ENCODE measurements at places on chromosomes 12 and 14. TPM values are rescaled to one million over a fixed set of nuclear protein-coding genes. Genes with fewer than 3 reads are reported as not detected.

The STAB2 gene
- total RNA-seq, result 2.3 TPM

The RDH16 gene
- 0.24 TPM for total RNA-seq

The TMEM179 gene
- total RNA-seq, result not detected

The SLCO1A2 gene
- total RNA-seq, result not detected

The SELPLG gene
- 3.6 TPM for total RNA-seq

The MYH6 gene
- total RNA-seq, result 0.07 TPM

The RNFT2 gene
- 4.3 TPM for total RNA-seq

The KRT2 gene
- total RNA-seq, result not detected

DNA sequence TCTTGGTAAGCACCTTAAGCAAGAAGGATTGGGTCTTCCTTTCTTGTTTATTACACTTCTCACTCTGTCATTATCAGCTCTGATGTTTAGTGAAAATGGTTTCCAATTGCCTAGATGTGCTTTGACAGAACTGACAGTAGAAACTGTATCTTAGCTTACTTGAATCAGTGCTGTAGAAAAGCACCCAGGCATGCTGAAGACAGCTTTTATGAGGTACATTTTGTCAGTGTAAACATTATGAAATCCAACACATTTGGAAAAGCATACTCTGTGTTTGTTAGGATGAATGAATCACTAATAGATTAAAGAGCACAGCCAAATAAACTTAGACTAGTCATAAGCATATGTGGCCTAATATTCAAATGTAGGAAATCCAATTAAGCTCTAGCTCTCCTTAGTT, 290.2 kb upstream of the NPAS3 start:
- DNase-seq, result no peak
- no peaks in the 10 kb centered on the region for H3K4me1 ChIP-seq
- no peaks in the 10 kb centered on the region for H3K27me3 ChIP-seq
- H3K4me3 ChIP-seq, result no peak overlapping the region
- H3K36me3 ChIP-seq, result no peaks in the 10 kb centered on the region

GRCh38 chr12:44833561-44833960, 42.6 kb downstream of the NELL2 start:
- no peaks in the 10 kb centered on the region for H3K36me3 ChIP-seq
- DNase-seq, result no peak
- no peaks in the 10 kb centered on the region for H3K27me3 ChIP-seq
- no peaks in the 10 kb centered on the region for H3K4me1 ChIP-seq

GRCh38 chr12:46609674-46610073, 216.1 kb downstream of the SLC38A4 start:
- no peak for DNase-seq
- H3K36me3 ChIP-seq, result no peaks in the 10 kb centered on the region
- no peaks in the 10 kb centered on the region for H3K27me3 ChIP-seq
- H3K4me1 ChIP-seq, result peaks cover 9% of the 10 kb centered on the region

DNA sequence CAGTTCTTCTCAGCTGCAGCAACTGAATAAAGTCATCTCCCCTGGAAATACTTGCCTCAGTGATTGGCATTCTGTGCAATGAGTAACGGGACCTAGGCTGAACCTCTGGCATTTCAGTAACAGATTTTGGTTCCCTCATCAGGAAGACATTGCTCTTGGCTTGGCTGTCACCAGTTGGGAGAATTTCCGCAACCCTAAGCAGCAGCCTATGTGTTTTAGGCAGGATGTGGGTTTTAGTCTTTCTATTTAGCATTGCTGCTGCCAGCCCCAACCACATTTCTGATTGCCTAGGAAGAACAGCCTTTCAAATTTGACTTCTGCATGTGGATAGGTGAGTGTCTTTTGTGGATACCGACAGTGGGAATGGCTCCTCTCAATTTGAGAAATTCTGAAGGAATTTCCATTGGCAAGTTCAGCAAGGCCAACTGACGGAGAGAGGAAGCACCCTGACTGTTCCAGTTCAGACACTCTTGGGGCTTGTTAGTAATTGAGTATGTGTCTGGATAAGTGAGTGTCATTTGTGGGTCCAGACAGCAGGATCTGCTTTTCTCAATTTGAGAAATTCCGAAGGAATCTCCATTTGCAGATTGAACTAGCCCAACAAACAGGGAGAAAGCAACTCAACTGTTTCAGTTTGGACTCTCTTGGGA, 19.0 kb upstream of the CLEC2A start:
- no peaks in the 10 kb centered on the region for H3K27me3 ChIP-seq
- H3K4me3 ChIP-seq, result no peak overlapping the region
- H3K4me1 ChIP-seq, result no peaks in the 10 kb centered on the region
- no peak overlapping the region for H3K27ac ChIP-seq
- no peak for DNase-seq
- no peaks in the 10 kb centered on the region for H3K36me3 ChIP-seq

GRCh38 chr12:128818065-128819022, 5.4 kb downstream of the SLC15A4 start:
- no peak for DNase-seq
- no peak overlapping the region for H3K4me3 ChIP-seq
- H3K4me1 ChIP-seq, result peaks cover 11% of the 10 kb centered on the region
- H3K27ac ChIP-seq, result no peak overlapping the region

DNA sequence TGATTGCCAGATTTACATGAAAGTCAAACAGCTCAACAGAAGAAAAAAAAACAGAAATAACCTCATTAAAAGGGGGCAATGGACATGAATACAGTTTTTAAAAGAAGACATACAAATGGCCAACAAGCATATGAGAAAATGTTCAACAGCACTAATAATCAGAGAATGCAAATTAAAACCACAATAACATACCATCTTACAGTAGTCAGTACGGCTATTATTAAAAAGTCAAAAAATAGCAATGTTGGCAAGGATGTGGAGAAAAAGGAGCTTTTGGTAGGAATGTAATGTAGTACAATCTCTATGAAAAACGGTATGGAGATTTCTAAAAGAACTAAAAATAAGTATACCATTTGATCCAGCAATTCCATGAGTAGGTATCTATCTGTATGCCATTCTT, 272.1 kb downstream of the CEP128 start:
- H3K27me3 ChIP-seq, result no peaks in the 10 kb centered on the region
- no peak overlapping the region for H3K4me3 ChIP-seq
- DNase-seq, result no peak

GRCh38 chr12:48003226-48004052, 837 bp downstream of the COL2A1 start:
- peaks cover 13% of the 10 kb centered on the region for H3K4me1 ChIP-seq
- peaks cover 3% of the 10 kb centered on the region for H3K27me3 ChIP-seq
- no peaks in the 10 kb centered on the region for H3K36me3 ChIP-seq

GRCh38 chr12:119201789-119202543, 23.2 kb downstream of the HSPB8 start:
- H3K4me3 ChIP-seq, result no peak overlapping the region
- H3K36me3 ChIP-seq, result no peaks in the 10 kb centered on the region
- no peak for DNase-seq
- no peaks in the 10 kb centered on the region for H3K4me1 ChIP-seq
- no peaks in the 10 kb centered on the region for H3K27me3 ChIP-seq

DNA sequence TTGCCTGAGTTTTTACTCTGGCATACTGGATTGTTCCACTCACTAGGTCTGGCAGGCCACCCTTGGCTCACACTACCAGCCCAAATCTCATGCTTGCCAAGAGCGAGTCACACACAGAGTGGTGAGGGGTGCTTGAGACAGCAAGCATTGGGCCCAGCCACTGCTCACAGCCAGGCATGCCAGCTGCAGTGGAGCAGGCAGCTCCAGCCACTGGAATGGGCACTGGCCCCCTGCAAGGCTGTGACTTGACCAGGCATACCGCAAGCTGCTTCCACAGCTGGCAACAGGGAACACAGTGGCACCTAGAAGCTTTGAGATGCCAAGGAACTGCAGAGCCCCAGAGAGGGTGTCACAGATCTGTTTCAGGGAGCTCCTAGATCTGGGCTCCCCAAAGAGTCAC, 488.5 kb downstream of the LRFN5 start:
- DNase-seq, result no peak
- H3K27me3 ChIP-seq, result no peaks in the 10 kb centered on the region
- H3K4me1 ChIP-seq, result no peaks in the 10 kb centered on the region
- H3K36me3 ChIP-seq, result no peaks in the 10 kb centered on the region

GRCh38 chr14:103016071-103016470, 41.3 kb downstream of the CDC42BPB start:
- DNase-seq, result no peak
- H3K27me3 ChIP-seq, result no peaks in the 10 kb centered on the region
- H3K36me3 ChIP-seq, result no peaks in the 10 kb centered on the region
- H3K4me3 ChIP-seq, result no peak overlapping the region

GRCh38 chr12:102865821-102866615, 51.0 kb downstream of the PAH start:
- H3K36me3 ChIP-seq, result no peaks in the 10 kb centered on the region
- no peak overlapping the region for H3K27ac ChIP-seq
- no peaks in the 10 kb centered on the region for H3K27me3 ChIP-seq
- H3K4me1 ChIP-seq, result peaks cover 5% of the 10 kb centered on the region
- no peak overlapping the region for H3K4me3 ChIP-seq

DNA sequence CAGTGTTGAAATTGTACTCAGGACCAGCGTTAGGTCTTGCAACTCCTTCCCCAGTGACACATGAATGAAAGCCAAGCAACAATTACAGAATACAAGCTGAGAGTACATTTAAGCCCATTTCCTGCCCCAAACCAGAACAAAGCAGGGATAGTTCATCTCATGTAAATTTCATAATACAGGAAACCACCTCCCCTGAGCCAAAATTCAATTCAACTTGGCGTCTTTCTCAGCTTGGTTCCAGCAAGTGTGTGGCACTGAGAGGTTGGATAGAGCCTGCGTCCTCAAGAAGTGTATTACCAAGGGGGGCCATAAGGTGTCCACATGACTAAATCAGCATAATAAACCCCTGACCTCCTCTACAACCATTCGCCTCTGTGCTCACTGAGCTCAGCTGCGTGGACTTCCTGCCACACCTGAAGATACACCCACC, 278.9 kb upstream of the CRY1 start:
- no peaks in the 10 kb centered on the region for H3K36me3 ChIP-seq
- no peaks in the 10 kb centered on the region for H3K27me3 ChIP-seq
- H3K4me1 ChIP-seq, result no peaks in the 10 kb centered on the region
- no peak for DNase-seq
- H3K4me3 ChIP-seq, result no peak overlapping the region

- H3K4me3 ChIP-seq, result no peak overlapping the region
- no peaks in the 10 kb centered on the region for H3K27me3 ChIP-seq
- H3K36me3 ChIP-seq, result no peaks in the 10 kb centered on the region
These were observed 46.5 kb downstream of the ARID2 start for GRCh38 chr12:45775964-45776363.

DNA sequence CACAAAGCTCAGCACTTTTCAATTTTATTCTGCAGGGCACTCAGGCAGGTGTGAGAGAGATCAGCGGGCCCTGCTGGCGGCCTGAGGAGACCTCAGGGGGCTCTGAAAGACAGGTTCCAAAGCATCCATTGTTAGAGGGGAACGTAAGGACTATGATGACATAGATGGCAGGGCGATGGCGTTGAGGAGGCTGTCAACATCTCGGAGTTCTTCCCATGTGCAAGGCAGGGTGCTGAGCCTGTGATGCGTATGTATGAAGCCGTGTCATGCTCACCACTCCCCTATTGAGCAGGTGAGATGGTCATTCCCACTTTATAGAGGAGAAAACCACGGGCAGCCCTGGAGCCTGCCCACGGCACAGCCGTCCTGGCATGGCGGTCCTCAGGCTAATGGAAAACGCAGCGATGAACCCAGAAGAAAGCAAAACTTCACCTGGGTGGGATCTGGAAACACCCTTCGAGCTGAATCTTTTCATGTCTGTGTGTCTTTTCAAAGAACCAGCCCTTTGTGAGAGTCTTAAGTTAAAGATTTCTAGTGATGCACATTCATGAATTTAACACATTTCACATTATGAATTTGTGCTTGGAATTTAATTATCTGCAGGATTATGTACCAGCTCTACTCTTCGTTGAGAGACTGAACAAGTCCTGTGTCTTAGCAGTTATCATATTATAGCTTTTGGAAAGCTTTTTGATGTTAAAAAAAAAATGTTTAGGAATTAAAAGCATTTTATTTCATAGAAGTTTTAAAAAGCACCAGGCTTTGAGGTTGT, 64.7 kb downstream of the RIMBP2 start:
- no peaks in the 10 kb centered on the region for H3K4me1 ChIP-seq
- H3K27ac ChIP-seq, result no peak overlapping the region
- no peaks in the 10 kb centered on the region for H3K36me3 ChIP-seq
- H3K27me3 ChIP-seq, result no peaks in the 10 kb centered on the region

DNA sequence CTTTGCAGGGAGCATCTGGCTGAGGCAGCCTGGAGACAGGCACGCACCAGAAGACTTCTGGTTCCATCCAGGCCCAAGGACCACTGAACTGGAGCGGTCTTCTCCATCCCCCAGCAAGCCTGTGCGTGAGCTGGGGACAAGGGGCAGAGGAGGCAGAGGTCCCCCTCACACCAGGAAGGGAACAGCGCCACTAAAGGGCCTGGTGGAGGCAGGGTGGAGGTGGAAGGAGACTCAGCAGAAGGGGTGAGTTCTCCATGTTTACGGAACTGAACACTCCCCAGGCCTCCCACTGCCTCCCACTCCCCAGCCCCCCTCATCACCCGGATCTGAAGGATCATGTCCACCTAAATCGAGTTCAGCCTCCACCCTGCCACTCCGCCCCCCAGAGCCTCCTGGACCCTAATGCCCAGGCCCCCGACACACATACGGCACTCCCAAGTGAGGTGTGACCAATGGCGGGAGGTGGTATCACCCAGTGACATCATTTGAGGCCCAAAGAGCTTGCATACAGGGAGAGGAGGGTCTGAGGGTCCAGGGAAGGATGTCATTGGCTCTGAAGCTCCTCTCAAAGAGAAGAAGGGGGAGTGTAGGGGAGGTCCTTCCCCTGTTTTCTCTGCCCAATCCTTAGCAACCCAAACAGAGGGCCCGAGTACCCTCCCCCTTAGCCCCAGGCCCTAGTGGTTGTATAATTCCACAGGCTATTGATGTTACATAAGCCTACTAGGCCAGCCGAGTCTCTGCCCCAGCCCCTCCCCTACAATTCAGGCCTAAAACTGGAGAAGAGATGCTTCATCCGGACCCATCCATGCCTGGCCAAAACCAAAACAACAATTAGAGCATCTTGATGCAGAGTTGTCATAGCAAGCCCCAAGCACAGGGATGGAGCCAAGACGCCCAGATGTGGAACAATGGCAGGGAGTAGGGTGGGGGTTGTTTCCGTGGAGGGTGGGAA, 1.0 kb downstream of the FAIM2 start:
- no peak overlapping the region for H3K4me3 ChIP-seq
- H3K27ac ChIP-seq, result no peak overlapping the region
- no peaks in the 10 kb centered on the region for H3K36me3 ChIP-seq
- peaks cover 1% of the 10 kb centered on the region for H3K4me1 ChIP-seq
- no peak for DNase-seq
- no peaks in the 10 kb centered on the region for H3K27me3 ChIP-seq

DNA sequence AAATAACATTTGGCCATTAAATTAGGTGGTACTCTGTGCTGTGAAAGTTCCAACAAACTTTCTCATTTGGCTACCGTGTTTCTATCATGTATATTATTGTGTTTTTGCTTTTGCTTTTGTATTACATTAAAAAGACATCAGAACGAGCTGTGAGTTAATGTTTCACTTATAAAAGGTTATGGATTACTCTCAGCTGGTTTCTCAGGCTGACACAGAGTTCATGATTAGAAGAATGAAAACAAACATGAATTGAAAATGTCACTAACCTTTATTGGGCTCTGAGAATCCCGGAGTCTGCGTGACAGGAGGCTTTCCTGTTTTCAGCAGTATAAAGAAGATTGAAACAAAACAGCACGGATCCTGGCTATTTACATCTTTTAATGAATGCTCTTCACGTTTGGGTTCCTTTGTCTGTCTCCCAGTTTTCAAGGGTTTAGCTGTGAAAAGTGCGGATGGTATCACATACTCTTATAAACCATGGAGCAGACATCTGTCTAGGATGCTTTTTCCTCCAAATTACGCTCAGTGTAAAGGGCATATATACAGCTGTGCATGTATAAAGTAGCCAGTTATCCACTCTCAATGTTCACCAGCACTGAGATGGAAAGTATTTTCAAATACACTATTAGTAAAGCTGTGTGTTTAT, 153.6 kb downstream of the PTCSC3 start:
- DNase-seq, result no peak
- H3K27ac ChIP-seq, result no peak overlapping the region
- no peaks in the 10 kb centered on the region for H3K4me1 ChIP-seq
